Fibroblast of skin of right biceps (primary cell): ENCODE measurements at places on chromosomes 1 and 21.

GRCh38 chr1:169472738-169473137 is 13.0 kb downstream of the SLC19A2 start:
- no peak for DNase-seq

DNA sequence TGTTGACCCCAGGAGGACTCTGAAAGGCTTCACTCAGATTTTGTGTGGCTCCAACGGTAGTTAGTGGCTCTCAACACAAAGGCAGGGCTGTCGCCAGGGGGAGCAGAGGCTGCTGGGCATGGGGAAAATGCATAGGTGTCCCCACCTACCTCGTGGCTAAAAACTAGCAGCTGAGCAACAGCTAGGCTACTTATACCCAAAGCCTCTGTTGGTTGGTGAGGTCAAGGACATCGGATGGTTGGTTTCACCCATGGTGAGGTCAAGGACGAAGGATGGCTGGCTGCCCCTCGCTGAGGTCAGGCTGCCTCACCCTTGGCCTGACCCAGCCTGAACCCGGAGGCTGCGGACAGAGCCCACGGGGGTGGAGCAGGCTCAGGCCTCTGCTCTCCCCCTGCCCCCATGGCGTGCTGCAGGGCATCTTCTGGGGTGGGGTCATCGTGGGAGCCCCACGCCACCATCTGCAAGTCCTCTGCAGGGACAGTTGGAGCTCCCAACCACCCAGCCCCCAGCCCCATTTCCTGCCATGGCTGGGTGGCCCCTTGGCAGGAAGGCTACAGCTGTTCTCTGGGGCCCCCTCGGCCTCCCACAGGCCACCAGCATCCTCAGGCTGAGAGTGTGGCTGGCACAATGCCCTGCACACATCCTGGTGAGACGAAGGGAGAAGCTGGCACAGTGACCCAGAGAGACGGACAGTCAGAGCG is 8.5 kb upstream of the GNB1 start:
- no peak for DNase-seq

GRCh38 chr1:183022202-183023145 is 746 bp upstream of the LAMC1 start:
- DNase-seq, result peak; percentile 99

- DNase-seq, result peak; percentile 14
Measured at GRCh38 chr1:230232371-230232771, 165.3 kb downstream of the GALNT2 start.

DNA sequence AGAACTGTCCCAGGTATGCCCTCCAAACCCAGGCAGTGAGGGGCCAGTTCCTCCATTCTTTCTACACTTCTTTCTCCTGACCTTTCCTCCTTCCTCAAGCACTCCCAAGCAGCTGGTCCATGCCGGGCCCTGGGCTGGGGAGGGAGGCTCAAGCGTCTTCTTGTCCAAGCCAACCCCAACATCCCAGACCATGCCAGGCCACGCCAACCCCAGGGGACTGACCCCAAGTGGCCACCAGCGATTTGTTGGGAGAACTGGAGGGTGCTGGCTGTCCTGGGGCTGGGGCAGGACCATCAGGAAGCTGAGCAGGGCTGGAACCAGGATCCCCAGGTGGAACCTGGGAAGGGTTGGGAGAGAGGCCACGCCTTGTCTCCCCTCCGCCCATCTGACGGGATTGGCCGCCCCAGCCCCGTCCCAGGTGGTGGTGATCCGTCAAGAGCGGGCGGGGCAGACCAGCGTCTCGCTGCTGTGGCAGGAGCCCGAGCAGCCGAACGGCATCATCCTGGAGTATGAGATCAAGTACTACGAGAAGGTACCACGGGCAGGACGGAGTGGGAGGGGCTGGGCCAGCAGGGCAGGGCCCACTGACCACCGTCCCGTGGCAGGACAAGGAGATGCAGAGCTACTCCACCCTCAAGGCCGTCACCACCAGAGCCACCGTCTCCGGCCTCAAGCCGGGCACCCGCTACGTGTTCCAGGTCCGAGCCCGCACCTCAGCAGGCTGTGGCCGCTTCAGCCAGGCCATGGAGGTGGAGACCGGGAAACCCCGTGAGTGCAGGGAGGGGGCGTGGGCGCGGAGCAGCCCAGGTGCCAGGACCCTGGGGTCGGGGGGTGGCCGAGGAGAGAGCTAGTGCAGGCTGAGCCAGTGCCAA is 29.9 kb downstream of the EPHA8 start:
- no peak for DNase-seq

GRCh38 chr21:25568246-25568645 is 39.0 kb downstream of the MRPL39 start:
- peak; percentile 66 for DNase-seq

GRCh38 chr1:83689921-83690868 is 308.7 kb downstream of the TTLL7 start:
- DNase-seq, result peak; percentile 50

DNA sequence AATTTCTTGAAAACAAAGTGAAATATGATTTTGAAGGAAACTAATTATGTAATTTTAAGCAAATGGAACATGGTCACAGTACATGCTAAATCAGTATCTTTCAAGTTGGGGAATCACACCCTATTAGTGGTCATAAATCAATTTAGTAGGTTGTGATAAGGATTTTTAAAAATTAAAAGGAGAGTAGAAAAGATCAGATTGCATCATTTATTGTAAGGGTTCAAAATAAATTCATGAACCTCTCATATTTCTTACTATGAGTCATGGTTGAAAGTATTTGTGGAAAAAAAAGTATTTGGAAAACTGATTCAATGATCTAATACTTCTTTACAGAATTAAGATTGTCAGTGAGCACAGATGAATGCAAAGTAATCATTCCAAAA is 14.6 kb downstream of the ADSS2 start:
- DNase-seq, result peak; percentile 61

DNA sequence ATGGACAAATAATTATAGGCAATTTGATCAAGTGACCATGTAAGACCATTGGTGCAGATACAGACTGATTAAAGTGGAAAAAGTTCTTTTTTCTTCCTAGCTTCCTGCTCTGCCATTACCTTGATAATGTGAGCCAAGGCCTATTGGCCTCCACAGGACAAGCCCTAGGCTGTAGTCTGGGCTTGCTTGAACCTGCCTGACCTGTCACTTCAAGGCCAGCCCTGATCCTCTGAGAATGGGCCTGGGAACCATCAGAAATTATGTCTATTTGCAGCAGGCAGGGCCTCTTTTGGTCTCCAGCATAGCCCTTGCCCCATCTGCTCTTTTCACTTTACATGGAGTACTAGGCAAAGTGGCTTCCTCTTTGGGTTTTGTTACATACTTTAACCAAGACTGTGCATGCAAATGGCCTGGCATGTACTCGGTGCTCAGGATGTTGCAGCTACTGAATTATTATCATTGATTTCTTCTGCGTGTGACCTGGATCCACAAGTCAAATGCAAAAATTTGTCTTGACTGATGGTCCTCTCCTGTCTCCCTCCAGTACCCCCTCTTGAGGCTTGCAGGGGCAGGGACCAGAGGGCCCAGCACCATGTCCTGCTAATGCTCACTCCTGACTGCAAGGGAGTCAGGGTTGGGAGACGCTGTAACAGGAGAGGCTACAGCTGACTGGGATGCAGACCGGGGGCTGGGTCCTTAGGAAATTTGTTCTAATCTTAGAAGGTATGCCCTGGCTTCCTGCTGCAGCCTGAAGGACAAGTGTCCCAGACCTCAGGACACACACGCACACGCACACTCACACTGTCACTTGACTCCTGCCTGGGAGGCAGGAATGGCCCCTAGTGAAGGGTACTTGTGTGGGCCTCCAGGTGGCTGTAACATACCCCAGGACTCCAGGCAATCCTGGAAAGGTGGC is 39.4 kb downstream of the RCSD1 start:
- DNase-seq, result no peak

DNA sequence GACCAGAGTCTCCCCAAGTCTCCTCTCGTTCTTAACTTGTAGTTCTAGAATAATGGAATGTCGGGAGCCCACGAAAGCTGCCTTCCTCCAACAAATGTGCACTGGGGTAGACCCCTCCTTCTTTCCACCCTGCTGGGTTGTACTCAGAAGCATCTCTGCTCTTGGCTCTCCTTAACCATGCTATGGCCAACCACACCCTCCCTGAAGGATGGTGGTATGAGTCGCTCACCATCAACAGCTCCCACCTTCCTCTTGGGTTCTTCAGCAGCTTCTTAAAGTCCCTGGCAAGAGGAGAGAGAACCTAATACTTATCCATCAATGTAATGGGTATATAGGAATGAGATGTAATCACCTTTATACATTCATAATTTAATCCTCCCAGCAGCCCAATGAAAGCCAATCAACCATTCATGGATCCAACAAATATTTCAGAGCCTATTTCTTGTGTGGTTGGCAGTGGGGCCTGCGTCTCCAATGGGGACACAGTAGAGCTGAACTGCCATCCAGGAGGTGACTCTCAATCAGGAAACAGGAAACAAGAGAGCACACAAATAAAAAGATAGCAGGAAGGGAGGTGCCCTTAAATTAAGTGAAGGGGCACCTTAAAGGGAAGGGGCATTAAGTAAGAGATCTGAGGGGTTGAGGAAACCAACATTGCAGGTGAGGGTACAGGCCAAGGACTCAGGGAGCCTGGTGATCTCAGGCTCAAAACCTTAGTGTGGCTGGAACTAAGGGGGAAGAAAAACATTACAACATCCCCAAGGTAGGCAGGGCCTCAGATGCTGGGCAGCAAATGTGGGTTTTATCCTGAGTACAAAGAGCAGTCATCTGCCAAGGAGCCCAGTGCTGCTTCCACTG is 64.4 kb upstream of the ETS2 start:
- no peak for DNase-seq

GRCh38 chr1:183604038-183604808 is 14.0 kb upstream of the NCF2 start:
- peak; percentile 95 for DNase-seq

DNA sequence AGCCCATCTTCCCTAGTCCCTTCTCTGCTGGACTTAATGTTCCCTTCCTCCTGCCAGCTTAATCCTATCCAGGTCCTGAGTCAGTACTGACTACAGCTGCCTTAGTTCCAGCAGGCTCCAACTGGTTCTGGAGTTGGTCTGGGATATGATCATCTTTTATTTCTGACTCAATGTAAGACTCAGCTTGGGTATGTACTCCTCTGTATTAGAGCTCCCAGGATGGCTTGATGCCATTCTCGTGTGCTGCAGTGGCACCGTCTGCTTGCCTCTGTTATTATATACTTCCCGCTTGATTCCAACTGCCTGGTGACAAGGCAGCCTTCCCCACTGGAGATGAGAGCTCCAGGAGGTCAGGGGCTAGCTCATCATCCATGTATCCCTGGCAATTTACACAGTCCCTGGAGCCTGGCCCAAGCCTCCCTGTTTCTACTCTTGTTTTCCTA is 164.4 kb upstream of the DPT start:
- DNase-seq, result peak; percentile 27

GRCh38 chr21:16563795-16564194 is 834.0 kb downstream of the USP25 start:
- DNase-seq, result peak; percentile 60

GRCh38 chr1:79006564-79006963 is at the start of gene ADGRL4:
Gene ADGRL4 (minus strand): TSS chr1:79006730. CDS start chr1:79006654, 76 bp downstream.
- DNase-seq, result peak; percentile 39
